ENCODE measurements at places on chromosomes 5 and 9.

GRCh38 chr5:120655828-120656435 lies 191.8 kb downstream of the PRR16 start:
- DNase-seq = no peak

DNA sequence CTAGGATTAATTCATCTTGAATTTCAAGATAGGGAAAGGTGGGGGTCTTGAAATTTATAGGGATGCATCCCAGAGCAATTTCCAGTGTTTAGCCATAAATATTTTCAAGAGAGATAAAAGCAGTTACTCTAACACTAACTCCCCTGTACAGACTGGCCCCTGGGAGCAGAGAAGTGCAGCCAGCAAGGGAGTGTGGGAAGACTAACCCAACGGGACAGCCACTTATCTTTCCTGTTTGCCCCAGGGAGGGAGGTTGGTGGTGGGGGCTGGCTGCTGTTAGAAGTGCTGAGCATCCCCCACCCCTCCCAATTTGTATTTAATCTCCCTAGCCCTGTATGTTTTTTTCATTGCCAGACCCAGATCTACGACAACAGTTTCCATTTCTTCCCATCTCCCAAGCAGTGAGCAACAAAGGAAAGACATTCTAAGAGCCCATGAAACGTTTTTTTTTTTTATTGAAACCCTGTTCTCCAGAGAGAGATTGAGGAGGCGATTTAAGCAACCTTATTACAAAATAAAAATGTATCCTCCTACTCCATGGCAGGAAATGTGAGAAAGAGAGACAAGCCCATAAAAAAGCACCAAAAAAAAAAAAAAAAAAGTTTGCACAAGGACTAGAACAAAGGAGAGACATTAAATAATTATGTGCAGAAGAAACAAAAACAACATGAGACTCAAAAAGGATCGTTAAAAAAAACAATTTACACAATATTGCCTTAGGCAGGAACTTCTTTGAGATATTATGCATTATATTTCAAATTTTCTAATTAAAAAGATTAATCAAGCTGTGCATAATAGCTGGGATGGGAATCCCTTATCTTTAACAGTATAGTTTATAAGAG lies 343.4 kb downstream of the ARHGEF28 start:
- DNase-seq = no peak

DNA sequence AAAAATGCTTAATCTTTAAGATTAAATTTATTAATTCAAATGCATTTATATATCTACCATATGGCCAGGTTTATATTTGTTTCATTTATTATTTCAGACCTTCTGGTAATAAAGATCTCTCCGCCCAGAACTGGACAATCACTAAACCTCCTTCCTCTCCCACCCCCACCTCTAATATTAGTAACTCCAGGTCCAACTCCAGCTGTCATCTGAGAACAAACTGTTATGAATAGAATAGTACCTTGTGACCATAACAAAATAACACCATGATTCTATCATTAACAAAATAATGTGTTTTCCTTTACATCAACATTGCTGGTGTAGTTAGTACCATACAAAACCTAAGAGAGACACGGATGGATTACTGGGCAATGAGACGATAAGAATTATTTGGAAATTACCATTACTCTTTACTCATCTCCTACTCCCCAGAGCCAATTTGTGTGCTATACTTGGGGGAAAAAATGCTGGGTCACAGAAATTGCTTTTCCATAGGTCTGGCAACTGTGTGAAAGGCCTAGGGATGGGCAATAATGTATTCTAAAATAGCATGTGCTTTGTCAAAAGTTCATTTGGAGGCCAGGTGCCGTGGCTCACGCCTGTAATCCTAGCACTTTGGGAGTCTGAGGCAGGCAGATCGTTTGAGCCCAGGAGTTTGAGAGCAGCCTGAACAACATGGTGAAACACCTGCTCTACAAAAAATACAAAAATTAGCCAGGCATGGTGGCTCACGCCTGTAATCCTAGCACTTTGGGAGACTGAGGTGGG lies 186.1 kb downstream of the ENC1 start:
- DNase-seq = no peak

DNA sequence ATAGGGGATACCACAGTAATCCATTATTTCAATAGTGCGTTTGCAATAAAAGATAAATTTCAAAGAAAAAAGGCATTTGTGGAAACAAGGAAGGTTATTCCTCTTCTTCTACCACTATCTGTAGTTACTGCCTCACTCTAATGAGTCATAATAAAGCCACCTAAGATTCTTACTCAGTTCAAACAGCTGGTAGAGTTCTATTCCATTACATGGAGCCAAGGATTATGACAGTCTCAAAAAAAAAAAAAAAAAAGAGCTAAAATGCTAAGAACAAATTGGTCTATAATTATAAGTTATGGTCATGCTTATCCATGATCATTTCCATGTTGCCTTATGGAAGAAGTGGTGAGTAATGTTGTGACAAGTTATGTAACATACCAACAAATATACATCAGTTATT lies 46.3 kb downstream of the DENND1A start:
- DNase-seq = no peak

DNA sequence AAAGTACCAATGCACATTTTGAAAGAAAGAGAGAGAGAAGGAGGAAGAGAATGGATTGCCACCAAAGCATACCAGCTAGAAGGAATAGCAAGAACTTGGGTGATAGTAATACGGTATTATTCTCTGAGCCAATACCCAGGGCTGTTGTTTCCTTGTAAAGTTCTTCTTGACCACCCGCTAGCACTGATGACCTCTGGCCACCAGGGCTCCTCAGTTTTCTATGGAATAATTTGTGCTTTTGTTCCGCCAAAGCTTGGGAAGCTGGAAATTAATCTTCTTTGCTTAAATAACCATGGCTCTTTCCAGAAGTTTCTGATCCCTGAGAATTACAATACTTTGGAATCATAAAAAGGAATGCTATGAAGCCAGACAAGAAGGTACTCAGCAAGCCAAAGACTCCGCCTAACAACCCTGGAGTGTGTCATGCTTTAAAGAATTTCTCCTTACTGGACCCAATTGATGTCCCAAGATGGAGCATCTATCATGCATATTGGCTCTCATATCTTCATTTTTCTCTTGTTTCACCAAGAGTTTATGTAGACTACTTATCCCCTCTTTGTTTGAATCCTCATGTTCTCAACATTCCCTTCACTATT lies 29.8 kb downstream of the OR2K2 start:
- DNase-seq = no peak

DNA sequence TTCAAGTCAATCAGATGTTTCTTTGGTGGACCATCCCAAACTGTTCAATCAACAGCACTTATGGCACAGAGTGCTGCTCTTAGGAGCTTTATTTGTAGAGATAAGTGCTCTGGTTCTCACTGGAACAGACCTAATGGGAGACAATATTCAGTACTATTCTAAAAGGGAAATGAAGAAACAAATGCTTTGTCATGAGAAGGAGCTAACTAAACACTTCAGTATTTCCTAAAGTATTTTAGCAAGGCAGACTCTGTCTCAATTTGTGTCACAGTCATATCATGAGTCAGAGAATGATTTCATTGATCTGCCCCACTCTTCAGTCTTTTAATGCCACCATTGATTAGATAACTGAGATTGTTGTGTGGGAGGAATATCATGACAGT lies 175.3 kb downstream of the SLF1 start:
- DNase-seq = no peak

DNA sequence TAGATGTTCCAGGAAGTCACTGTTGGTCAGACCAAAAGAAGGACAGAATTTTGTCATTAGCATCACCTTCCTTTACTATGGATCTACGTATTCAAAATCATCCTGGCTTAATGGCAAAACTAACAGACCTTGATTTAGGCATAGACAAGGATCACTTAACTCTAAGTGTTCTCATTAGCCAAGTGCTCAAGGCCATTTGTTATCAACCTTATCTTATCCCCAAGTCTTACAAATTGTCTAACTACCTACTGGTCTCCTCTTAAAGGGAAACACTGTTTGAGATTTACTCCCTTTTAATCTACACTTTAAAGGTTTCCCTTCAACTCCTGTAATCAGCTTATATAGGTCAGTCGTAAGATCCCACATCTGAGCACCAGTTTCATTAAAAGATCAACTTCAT lies 1197.5 kb upstream of the C9orf72 start:
- no peak for DNase-seq

DNA sequence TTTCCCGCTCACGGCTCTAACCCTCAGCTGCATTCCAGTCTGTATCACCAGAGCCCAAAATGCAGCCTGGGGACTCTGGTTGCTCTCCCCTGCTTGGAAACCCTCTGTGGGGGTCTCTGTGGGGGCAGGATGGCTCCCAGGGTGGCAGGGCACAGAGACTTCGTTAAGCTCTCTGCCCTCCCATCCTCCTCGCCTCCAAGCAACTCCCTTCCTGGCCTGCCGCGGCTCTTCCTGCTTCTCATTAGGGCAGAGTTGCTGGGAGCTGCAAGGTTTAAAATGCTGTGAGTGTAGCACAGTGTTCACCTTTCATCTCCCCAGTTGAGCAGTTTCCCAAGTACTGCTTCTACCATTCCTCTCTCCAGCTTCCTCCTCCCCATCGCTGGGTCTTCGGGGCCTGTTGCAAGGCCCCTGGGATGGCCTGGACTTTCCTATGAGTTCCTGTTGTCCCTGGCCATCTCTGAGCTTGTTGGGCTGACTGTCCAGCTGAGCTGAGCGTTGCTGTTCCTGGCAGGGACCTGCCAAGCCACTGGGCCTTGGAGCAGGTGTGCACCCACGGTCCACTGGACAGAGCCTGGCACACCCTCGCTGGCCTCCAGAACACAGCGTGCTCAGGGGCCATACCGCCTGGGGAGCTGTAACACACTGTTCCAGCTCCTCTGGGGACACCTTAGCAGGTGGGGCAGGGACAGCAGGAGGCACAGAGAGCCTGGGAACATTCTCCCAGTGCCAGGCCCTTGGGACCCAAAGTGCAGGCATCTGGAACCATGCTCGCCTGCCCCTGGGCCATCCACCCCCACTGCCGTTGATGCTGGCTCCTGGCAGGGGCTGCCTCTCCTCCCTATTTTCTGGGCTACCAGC lies 188.4 kb downstream of the C9orf50 start:
- DNase-seq = no peak

- no peak for DNase-seq
Observed at GRCh38 chr9:130072515-130073235, 19.0 kb downstream of the GPR107 start.

- no peak for DNase-seq
Observed at GRCh38 chr9:91921371-91921770, 28.7 kb downstream of the ROR2 start.

DNA sequence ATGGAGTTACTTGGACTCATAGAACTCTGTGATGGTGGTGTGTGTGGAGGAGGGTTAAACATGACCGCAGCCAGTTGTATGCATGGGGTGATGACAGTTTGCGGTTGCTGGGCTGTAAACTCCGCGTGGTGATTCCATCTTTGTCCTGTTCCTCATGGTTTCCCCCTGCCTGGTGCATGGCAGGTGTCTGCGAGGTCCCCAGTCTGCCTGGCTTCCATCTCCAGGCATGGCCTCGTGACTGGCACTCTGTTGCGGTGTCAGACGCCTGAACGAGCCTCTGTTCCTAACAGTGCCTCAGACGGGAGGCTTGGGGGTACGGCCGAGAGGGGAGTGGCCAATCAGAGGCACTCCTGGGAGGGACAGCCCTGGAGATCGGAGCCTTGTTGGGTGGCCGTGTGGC lies 33.9 kb upstream of the SH3PXD2B start:
- no peak for DNase-seq

GRCh38 chr5:142059304-142059940 lies 46.6 kb upstream of the GNPDA1 start:
- DNase-seq = no peak

- no peak for DNase-seq
Observed at GRCh38 chr5:137375741-137376526, 123.2 kb downstream of the SPOCK1 start.

- no peak for DNase-seq
Observed at GRCh38 chr9:136560586-136560985, 14.7 kb upstream of the NOTCH1 start.

DNA sequence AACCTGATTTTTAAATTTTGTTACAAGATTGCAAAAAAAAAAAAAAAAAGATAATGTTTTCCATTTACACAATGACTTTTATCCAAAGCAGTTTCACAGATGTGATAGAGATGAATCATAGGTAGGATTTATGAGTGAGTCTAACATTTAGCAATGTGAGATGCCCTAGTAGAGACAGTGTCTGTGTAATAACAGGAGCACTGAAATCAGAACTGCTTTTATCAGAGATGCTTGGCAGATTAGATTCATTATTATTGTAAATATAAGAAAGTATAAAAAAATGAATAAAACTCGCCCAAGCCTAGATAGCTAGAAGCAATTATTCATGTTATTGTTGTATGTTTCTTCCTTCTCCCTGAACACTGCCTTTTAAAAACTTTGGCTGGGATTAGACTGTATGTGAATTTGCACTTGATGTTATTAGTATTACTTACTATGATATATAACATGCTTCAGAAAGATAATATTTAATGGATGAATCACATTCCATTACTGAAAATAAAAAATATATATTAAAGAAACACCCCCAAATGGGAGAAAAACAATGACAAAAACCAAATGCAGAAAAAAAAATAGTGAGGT lies 567.3 kb upstream of the KLF4 start:
- no peak for DNase-seq

GRCh38 chr9:37911271-37911681 lies 7.3 kb upstream of the SLC25A51 start:
- DNase-seq = no peak

DNA sequence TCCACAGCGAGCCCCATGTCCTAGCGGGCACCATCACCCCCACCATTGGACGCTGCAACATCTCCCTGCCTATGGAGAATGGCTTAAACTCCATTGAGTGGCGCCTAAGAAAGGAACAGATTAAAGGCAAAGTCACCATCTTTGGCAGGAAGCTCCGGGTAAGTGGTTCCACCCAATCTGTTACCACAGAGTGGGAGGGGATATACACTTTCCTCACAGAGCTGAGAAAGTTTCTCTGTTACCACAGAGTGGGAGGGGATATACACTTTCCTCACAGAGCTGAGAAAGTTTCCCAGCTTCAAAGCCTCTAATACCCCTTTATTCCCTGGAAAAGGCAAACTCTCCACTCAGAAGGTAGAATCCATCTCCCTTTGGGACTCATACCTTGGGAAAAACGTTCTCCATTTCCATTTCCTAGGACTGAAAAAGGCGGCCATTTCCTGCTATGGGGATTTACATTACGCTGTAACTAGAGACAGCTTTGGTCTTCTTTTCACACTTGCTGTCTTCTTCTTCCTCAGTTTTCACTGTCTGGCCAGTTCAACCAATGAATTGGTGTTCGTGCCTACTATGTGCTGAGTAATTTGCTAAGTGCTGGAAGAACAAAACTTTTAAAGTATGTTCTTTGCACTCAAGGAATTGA lies 63.4 kb upstream of the WWC1 start:
- no peak for DNase-seq

- DNase-seq = no peak
Observed at GRCh38 chr5:5623397-5623796, 200.9 kb downstream of the ICE1 start.

GRCh38 chr5:130975299-130975698 lies 189.8 kb downstream of the HINT1 start:
- no peak for DNase-seq

- DNase-seq = no peak
Observed at GRCh38 chr5:42812620-42813019, 928 bp upstream of the SELENOP start.

- DNase-seq = no peak
Observed at GRCh38 chr5:107772418-107773310, 101.9 kb upstream of the EFNA5 start.
